ENCODE measurements at places on chromosomes 1 and 21. TPM values are rescaled to one million over a fixed set of nuclear protein-coding genes. Genes with fewer than 3 reads are reported as not detected.

The CR1L gene
- total RNA-seq: not detected

The LIN28A gene
- total RNA-seq: 1.4 TPM

The MOB3C gene
- 11.8 TPM for total RNA-seq

The FOXD2 gene
- total RNA-seq: 22.5 TPM

The OSCP1 gene
- 3.7 TPM for total RNA-seq

The INSRR gene
- not detected for total RNA-seq

DNA sequence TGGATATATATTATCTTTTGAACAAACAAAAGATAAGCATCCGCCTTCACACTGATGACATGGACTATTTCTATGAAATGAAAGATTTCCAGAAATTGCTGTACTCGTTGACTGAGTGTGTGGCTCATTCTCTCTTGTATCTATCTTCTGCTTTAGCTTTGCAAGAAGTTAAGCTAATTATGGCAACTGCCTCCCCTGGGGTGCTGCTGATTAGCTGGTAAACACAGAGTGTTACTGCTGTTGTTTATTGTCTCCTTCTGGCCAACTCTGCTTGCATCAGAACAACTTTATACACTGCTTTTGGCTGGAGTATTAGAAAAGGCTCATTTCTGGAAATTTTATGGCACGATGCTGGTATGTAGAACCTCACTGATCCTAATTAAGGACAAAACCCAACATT lies 95.6 kb upstream of the SNX7 start:
- H3K36me3 ChIP-seq: no peaks in the 10 kb centered on the region
- no peak for DNase-seq
- H3K27me3 ChIP-seq: no peaks in the 10 kb centered on the region
- no peak overlapping the region for H3K27ac ChIP-seq
- H3K4me1 ChIP-seq: no peaks in the 10 kb centered on the region
- H3K4me3 ChIP-seq: no peak overlapping the region

GRCh38 chr1:3158347-3158746 lies 89.3 kb downstream of the PRDM16 start:
- no peaks in the 10 kb centered on the region for H3K4me1 ChIP-seq
- no peaks in the 10 kb centered on the region for H3K36me3 ChIP-seq
- H3K27ac ChIP-seq: no peak overlapping the region
- no peak for DNase-seq
- H3K4me3 ChIP-seq: no peak overlapping the region

- DNase-seq: no peak
- no peak overlapping the region for H3K4me3 ChIP-seq
- no peaks in the 10 kb centered on the region for H3K36me3 ChIP-seq
- H3K4me1 ChIP-seq: no peaks in the 10 kb centered on the region
- H3K27ac ChIP-seq: no peak overlapping the region
- H3K27me3 ChIP-seq: no peaks in the 10 kb centered on the region
Measured at GRCh38 chr1:93763704-93764365, 82.2 kb upstream of the BCAR3 start.

GRCh38 chr1:49424782-49425181 lies 599.0 kb downstream of the AGBL4 start:
- no peak overlapping the region for H3K27ac ChIP-seq
- no peak overlapping the region for H3K4me3 ChIP-seq

GRCh38 chr1:86640161-86640670 lies 64.2 kb upstream of the SH3GLB1 start:
- H3K36me3 ChIP-seq: no peaks in the 10 kb centered on the region
- DNase-seq: no peak
- no peaks in the 10 kb centered on the region for H3K27me3 ChIP-seq
- H3K4me3 ChIP-seq: no peak overlapping the region
- H3K4me1 ChIP-seq: no peaks in the 10 kb centered on the region

DNA sequence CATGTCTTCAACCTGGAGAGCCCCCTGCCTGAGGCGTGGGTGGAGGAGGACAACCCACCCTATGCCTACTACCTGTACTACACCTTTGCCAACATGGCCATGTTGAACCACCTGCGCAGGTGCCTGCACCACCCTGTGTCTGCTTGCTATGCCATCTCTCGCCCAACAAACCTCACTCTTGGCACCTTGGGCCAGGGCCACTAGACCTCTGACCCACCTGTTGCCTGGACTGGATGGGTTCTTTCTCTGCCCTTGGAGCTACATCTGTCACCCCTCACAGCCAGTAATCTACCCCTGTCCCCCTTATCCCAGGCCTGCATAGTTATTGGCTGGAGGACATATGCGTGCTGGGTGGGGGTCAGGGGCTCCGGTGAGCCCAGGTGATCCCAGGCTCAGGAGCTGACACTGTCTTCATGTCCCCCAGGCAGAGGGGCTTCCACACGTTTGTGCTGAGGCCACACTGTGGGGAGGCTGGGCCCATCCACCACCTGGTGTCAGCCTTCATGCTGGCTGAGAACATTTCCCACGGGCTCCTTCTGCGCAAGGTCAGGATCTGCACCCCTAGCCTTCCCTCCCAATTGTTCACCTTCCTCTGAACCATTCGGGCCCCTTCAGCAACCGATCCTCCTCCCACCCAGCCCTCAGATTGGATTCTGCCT lies 9.9 kb downstream of the AMPD2 start:
- no peaks in the 10 kb centered on the region for H3K36me3 ChIP-seq
- peaks cover 11% of the 10 kb centered on the region for H3K4me1 ChIP-seq
- DNase-seq: no peak

DNA sequence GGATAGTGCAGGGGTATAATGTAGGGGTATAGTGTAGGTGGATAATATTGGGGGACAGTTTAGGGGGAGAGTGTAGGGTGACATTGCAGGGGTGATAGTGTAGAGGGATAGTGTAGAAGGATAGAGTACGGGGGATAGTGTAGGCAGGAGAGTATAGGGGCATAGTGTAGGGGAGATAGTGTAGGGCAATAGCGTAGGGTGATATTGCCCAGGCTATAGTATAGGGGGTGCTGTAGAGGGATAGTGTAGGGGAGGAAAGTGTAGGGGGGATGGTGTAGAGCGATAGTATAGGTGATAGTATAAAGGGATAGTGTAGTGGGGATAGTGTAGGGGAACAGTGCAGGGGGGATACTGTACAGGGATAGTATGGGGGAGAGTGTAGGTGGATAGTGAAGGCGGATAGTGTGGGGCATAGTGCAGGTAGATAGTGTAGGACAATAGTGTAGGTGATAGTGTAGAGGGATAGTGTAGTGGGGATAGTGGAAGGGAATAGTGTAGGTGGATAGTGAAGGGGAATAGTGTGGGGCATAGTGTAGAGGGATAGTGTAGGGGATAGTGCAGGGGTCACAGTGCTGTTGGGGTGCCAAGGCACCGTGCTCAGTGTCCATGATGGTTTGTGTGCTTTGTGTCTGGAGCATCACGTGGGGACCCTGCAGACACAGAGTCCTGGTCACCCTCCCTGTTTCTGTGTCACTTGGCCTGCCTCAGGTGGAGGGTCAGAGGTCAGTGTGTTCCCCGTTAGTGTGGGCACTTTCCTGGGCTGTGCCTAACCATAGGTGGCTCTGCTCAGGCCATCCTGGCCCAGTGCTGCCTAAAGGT lies 10.5 kb upstream of the ARF1 start:
- no peak overlapping the region for H3K4me3 ChIP-seq
- no peak for DNase-seq
- H3K27me3 ChIP-seq: peaks cover 3% of the 10 kb centered on the region
- H3K27ac ChIP-seq: no peak overlapping the region

DNA sequence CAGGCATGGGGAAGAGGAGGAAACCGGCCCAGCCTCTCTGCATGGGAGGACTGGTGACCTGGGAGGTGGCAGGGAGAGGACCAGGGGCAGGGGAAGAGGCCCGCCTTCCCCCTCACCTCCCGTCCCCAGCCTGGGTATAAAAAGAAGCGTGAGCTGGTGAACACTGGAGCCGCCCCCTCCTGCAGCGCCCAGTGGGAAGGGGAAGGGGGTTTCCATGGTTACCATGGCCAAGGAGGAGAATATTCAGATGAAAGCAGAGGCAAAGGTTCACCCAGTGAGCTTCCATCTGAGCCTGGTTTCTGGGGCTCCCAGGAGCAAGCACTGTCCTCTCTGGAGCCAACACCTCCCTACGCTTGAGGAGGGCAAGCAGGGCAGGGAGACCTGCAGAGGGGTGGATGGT lies 54.9 kb downstream of the ACOT7 start:
- no peaks in the 10 kb centered on the region for H3K27me3 ChIP-seq
- no peak overlapping the region for H3K27ac ChIP-seq
- no peak overlapping the region for H3K4me3 ChIP-seq
- no peaks in the 10 kb centered on the region for H3K4me1 ChIP-seq
- no peak for DNase-seq

- no peaks in the 10 kb centered on the region for H3K27me3 ChIP-seq
- no peak for DNase-seq
- no peaks in the 10 kb centered on the region for H3K4me1 ChIP-seq
- no peak overlapping the region for H3K27ac ChIP-seq
- no peak overlapping the region for H3K4me3 ChIP-seq
Measured at GRCh38 chr1:168585191-168585590, 8.8 kb downstream of the XCL1 start.

GRCh38 chr1:162690672-162691434 lies 58.6 kb downstream of the DDR2 start:
- H3K4me1 ChIP-seq: no peaks in the 10 kb centered on the region
- no peaks in the 10 kb centered on the region for H3K36me3 ChIP-seq
- H3K27ac ChIP-seq: peak overlapping the region; percentile 48

DNA sequence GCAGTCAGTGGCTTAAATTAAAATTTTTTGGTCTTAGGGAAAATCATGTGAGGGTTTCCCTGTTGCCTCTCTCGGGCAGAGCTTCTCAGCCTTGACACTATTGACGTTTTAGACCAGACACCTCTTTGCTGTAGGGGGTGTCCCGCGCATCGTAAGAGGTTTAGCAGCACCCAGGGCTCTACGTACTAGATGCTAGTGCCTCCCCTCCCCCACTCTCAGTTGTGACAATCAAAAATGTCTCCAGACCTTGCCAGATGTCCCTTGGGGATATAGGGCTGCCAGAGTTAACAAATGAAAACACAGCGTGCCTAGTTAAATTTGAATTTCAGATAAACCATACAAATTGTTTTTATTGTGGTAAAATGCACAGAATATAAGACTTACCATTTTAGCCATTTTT lies 293.3 kb downstream of the DISC1 start:
- DNase-seq: no peak
- no peak overlapping the region for H3K4me3 ChIP-seq
- no peaks in the 10 kb centered on the region for H3K4me1 ChIP-seq
- no peaks in the 10 kb centered on the region for H3K36me3 ChIP-seq

GRCh38 chr1:64114012-64114525 lies 89.4 kb upstream of the UBE2U start:
- no peak overlapping the region for H3K27ac ChIP-seq
- no peaks in the 10 kb centered on the region for H3K36me3 ChIP-seq
- no peaks in the 10 kb centered on the region for H3K4me1 ChIP-seq

DNA sequence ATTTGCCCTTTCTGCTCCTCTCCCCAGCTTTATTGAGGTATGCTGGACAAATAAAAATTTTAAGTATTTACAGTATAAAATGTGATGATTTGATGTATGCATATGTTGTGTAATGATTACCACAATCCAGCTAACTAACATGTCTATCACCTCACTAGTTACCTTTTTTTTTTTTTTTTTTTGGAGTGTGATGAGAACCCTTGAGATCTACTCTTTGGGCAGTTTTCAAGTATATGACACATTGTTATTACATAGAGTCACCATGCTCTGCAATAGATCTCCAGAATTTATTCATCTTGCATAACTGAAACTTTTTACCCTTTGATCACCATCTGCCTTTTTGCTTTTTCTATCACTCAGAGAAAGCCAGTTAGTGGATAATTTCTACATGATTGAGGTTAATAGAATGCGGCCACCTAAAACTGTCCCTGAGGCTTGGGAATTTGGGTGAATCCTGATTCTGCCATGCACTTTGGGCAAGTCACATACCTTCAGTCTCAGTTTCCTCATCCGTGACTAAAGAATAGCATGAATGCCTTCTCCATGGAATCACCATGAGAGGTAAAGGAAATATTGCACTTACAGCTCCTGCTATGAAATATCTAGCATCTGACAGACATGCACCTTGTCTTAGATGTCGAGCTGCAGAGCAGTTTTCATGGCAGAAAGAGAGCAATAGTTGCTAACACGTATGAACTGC lies 295.2 kb downstream of the DISC1 start:
- no peak overlapping the region for H3K4me3 ChIP-seq
- H3K27me3 ChIP-seq: no peaks in the 10 kb centered on the region
- no peaks in the 10 kb centered on the region for H3K36me3 ChIP-seq
- no peak overlapping the region for H3K27ac ChIP-seq
- no peaks in the 10 kb centered on the region for H3K4me1 ChIP-seq

DNA sequence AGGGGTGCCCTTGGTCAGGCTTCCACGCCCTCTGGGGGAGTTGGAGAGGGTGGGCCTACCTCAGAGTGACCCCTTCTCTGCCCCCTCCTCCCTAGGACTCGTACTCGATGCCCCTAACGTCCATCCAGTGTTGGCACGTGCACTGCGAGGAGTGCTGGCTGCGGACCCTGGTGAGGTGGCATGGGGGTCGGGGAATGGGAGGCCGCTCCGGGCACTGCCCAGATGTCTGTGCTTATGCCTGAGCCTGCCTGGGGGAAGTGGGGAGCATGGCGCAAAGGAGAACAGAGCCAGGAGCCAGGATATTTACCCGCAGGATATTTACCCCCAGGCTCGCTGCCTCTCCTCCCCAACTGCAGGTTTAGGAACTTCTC lies 24.5 kb downstream of the TMEM53 start:
- H3K4me3 ChIP-seq: no peak overlapping the region
- no peak overlapping the region for H3K27ac ChIP-seq
- no peaks in the 10 kb centered on the region for H3K4me1 ChIP-seq
- no peaks in the 10 kb centered on the region for H3K36me3 ChIP-seq
- no peaks in the 10 kb centered on the region for H3K27me3 ChIP-seq

- H3K27me3 ChIP-seq: no peaks in the 10 kb centered on the region
- no peaks in the 10 kb centered on the region for H3K4me1 ChIP-seq
- no peak for DNase-seq
- no peak overlapping the region for H3K27ac ChIP-seq
Measured at GRCh38 chr1:43699281-43699680, 8.1 kb upstream of the ST3GAL3 start.

Measured in colonic mucosa (tissue), 4 donors.